GM18507 (cell line): ENCODE measurements at places on chromosomes 3 and 15.

DNA sequence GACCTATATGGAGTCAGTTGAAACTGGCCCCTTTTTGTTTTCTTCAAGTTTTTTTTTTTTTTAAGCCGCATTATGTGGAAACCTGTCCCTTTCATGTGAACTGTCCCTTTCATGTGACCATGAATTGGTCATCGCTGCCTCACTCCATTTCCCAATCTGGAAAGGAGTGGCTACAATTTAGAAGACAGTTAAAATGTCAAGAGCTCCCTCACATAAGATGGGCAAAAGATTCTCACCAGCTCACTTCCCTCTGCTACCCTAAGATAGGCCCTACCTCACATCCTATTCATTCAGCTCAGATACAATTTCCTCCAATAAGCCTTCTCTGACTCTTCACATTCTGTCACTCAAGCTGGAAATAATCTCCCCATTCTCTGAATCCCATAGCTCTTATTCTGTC is 111.3 kb upstream of the BCL6 start:
- DNase-seq, result no peak

DNA sequence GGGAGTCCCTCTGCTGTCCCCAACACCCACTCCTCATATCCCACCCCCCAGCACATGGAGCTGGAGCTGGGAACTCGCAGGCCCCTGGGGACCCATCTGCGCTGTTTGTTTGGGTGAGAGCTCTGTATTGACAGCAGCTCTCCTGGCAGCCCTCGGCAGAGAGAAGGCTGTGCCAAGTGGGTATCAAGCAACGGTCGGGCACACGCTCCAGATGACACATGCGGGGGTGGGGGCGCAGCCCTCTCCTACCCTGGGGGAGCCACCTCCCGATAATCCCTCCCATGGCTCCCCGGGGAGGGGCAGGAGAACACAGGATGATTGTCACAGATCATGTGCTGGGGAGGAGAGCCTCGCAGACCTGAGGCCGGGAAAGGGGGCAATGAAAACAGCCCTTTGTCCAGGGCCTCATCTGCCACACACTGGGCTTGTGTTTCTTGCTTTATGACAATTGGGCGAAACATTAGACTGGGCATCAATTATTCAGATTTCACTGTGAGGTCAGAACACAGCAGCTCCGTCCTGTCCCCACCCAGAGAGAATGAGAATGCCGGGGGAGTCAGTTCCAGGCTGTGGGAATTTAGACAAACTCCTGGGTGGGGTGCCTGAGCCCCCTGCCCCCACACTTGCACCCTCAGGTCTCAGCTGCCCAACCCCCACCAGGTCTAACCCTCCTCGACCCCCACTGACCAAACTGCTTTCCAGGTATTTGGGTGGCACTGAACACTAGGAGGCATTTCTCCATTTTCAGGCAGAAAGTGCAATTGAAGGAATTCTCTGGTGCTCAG is 46.4 kb upstream of the KLF13 start:
- no peak for DNase-seq

- no peak for DNase-seq
Observed at GRCh38 chr15:48717458-48717857, 71.9 kb upstream of the FBN1 start.

- DNase-seq, result no peak
Observed at GRCh38 chr3:151873398-151873797, at the start of gene SUCNR1. Gene SUCNR1, plus strand, starts transcription at chr3:151873643. Its CDS starts 6,250 bp downstream, at chr3:151879893.

DNA sequence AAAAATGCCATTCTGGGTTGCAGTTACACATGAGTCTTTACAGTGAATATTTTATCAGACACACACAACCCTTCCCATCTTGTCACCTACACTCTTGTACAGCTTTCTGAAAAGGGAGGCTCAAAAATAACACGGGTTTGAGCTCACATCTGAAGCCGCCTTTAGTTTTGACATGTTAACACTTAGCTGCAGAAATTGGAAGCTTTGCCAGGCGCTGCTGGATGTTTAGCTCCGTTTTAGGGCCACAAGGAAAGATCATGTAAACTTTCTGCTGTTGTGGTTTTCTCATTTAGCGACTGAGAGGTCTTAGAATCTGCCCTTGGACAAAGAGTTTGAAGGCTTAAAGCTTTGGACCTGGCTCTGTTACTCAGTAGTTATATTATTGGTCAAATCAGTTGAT is 120.1 kb downstream of the OXNAD1 start:
- no peak for DNase-seq

- DNase-seq, result no peak
Observed at GRCh38 chr3:178513546-178514380, 22.5 kb upstream of the KCNMB2 start.

DNA sequence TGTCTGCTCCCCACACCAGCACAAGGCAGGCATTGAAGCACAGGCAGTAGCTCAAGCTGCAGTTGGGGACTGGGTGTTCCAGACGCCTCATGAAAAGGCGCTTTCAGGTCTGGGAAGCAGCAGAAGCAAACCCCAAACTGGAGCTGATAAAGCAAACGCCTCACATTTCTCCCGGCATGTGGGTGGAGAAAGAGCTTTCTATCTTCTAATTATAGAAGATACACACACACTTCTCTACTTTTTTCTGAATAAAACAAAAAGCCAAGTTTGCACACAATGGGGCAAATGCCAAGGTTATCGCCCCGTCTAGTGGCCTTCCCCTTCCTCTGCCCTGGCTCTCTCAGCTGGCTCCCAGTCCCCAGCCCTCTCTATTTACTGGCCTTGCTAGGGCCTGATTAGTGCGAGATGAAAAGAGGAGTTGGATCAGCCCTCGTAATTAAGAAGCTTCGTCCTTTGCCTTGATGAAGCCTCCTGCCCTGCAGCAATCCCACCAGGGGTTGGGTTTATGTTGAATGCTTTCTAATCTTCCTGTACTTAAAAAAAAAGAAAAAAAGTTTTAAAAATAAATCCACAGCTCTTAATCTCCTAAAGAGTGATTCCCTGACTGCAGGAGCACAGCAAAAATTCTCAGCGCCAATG is 120.2 kb downstream of the MEGF11 start:
- DNase-seq, result no peak

- no peak for DNase-seq
Observed at GRCh38 chr3:56680054-56680580, 2.9 kb downstream of the TASOR start.

DNA sequence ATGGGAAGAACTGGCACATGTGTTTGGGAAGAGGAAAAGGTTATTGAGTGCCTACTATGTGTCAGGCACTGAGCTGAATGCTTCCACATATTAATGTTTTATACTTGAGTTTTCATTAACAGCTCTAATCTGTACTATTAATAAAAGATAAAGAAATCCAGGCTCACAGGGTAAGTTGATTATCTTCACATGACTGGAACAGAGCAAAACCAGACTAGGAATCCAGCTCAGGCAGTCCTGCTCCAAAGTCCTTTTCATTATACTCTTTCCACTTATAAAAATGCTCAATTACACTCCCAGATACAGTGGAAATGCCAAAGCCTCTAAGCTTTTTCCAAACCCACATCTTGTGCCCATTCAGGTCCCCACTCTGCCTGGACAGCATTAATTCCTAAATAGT is 97.6 kb downstream of the TNIK start:
- no peak for DNase-seq

DNA sequence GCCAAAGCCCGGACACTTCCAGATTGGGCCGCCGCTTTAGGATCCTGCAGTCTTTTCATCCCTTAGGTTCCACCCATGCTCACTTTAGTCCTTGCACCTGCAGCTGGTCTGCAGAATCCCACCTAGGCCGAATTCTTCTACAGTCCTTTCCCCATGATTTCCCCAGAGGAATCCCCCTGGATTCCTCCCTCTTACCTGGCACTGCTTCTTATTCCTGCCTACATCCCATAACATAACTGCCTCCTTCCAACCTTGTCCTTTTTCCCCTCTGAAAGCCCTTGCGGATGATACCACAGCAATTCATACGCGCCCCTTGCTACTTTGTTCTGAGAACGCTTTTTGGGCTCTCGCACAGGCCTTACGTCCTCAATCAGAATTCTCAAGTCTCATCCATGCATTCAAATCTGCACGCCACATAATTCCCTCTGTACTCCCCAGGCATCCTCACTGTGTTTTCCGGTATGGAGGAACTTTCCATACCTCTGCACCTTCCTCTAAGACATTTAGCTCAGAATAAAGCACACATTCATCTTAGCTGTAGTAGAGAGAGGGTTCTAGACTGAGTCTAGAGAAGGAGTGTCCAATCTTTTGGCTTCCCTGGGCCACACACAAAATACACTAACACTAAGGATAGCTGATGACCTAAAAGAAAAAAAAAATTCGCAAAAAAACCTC is 619 bp downstream of the EIF2AK4 start:
- no peak for DNase-seq

GRCh38 chr15:57149196-57149595 is 227.1 kb upstream of the CGNL1 start:
- no peak for DNase-seq

GRCh38 chr3:120064641-120065040 is 29.6 kb downstream of the GSK3B start:
- no peak for DNase-seq

DNA sequence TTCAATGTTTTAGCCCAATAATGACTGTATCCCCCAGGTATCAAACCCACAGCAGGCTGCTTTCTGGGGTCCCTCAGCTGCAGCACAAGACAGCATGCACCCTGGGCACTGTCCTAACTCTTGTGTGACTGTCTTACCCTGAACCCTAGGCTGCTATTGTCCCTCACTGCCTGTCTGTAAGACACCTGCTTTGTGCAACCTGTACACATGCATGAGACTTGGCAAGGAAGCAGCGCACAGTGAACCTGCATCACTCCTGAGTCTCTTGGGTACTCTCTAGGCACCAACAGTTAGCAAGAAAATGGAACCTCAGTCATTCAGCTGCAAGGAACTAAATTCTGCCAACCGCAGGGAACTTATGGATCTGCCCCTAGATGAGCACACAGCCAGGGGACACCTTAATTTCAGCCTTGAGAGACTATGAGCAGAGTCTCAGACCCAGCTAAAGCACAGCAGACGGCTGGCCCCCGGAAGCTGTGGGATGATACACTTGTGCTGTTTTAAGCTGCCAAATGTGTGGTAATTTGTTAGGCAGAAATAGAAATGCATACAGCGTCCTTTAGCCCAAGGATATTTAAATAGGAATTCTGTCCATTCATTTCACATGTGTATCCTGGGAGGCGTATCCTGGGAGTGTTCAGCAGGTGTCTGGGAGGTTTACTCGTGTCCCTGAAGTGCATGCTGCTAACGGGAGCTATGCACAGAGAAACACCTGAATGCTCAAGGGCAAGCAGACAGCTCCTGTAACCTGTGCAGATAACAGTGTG is 223.8 kb downstream of the KLF13 start:
- no peak for DNase-seq

DNA sequence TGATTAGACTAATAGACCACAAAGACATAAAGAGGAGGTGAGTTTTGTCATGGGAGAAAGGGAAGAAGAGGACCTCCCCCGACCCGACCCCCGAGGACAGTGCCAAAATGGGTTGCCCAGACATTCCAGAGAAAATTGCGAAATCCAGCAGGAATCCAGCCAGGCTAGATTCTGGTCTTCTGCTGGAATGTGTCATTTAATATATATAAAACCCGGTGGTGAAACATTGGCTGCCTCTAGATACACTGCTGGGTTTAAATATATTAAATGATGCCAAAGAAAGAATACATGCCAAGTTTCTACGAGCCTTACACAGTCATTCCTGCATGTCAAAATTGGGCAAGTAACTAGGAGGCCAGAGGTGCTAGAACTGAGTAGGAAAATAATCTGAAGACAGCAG is 45.3 kb upstream of the SPESP1 start:
- no peak for DNase-seq

DNA sequence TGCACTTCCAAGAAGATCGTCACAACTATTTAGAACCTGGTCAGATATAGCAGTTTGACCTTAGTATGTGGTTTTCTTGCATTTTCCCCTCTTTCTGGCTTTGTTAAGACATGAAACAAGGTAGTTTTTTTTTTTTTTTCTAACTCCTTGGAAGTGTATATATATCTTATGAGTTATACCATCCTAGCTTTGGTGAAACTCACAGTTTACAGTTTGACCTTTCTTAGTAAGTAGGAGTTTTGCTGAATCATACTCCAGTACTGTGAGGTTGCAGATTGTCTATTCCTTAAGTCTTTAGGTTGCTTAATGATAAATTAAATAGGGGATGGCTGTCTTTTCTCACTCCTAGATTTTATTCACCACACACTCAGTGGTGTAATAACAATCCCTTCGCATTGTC is 325.0 kb downstream of the RBMS3 start:
- no peak for DNase-seq
